NCI-H82 (cell line): ENCODE measurements at places on chromosomes 4 and X.

DNA sequence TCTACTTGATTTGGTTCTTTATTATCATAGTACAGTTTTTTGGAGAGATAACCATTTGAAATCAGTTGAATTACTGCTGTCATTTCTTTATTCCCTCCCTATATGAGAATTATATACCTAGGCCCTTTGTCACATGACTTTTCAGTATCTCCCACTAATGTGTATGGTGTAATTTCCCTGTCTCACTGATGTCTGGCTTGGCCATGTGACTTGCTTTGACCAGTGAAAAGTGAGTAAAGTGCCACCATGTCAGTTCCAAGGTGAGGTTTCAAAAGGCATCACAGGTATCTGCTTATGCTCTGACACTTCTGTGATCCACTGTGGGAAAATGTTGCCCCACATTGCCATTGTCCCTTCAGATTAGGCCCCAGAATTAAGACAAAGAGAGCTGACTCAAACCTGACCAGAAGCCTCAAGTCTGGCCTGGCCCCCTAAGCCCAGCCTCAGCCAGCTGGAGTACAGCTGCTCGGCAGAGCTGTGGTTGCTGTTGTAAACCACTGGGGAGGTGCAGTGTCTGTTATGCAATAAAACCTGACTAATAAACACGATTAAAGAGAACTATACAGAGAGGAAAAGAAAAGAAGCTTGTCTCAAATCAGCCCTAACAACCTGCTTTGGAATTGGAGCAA, 27.5 kb downstream of the SETD7 start:
- peak; percentile 87 for DNase-seq

DNA sequence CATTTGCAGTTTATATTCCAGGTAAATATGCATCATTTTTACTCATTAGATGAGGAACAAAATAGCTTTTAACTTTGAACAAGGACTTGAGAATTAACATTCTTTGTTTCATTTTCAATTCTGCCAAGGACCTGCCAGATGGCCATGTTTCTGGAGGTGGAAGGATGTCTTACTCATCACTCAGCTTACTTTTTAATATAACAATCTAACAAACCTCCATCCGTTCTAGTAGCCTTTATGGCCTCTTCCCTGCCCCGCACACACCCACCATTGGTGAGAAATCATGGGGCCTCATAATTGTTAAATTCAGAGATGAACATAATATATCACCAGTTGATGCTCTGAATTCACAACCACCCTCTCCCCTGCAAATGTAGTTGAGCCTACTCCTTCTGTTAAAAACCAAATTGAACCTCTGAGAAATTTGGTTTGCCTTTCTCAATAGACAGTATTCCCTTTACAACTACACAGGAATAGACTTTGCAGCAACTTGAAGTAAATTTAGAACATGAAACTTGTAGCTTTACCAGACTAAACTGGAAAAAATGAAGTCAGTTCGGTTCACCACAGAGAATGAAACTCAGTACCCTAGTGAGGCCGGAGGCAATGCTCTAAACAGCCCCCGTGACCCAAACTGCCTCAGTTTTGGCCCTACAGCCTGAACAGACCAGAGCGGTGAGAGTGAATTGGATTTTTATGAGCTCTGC, 50.1 kb upstream of the ACSL4 start:
- no peak for DNase-seq

- DNase-seq: no peak
Measured at GRCh38 chrX:2536141-2536540, 35.4 kb upstream of the DHRSX start.

- DNase-seq: no peak
Measured at GRCh38 chr4:109588176-109588575, 28.1 kb downstream of the MCUB start.

GRCh38 chr4:119693126-119693525, 64.5 kb upstream of the PDE5A start:
- DNase-seq: no peak

- DNase-seq: no peak
Measured at GRCh38 chr4:138475116-138475515, 233.0 kb upstream of the SLC7A11 start.

DNA sequence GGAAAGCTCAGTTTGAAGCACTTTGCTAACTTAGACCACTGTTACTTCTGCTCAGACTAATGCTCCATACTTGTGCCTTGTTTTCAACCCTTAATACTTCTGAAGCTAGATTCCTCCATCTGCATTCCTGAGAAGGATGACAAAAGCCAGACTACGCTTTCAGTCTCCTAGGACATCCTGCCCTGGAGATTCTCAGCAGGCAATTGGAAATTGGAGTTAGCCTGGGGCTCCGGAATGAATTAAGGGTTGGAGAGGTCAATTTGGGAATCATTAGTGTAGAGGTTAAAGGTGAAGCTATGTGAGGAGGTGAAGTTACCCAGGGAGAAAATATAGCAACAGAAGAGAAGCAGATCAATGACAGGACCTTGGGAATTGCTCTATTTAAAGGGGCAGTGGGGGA, 215.9 kb upstream of the MBNL3 start:
- no peak for DNase-seq
